Dermis blood vessel endothelial cell (primary cell): ENCODE measurements at places on chromosomes 12 and 14. TPM values are rescaled to one million over a fixed set of nuclear protein-coding genes. Genes with fewer than 3 reads are reported as not detected.

The PHC1 gene
- 15.0 and 20.6 TPM in 2 replicates for total RNA-seq

The CD9 gene
- total RNA-seq, result 517 and 1,153 TPM in 2 replicates

The CCDC177 gene
- total RNA-seq, result not detected in 2 replicates

- no peak for DNase-seq
These were observed 76.3 kb upstream of the NOS1 start for GRCh38 chr12:117437516-117438255.

DNA sequence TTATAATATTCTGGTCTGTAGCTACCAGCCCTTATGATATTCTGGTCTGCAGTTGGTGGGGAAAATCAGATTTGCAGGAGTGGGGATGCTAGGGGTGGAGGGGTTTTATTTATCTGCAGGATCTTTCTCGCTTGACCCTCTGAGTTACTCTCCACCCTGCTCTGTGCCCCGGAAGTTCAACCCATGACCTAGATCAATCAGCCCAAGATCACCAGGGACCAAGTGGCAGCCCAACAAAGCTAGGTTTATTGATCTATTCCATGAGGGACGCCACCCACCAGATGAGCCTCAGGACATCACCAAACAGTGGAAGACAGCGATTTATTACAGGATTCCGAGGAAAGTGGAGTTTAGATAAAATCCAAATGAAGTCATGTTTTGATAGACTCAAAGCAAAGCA is 25.8 kb upstream of the C12orf76 start:
- no peak for DNase-seq

The CERS5 gene
- 24.5 and 46.0 TPM in 2 replicates for total RNA-seq

DNA sequence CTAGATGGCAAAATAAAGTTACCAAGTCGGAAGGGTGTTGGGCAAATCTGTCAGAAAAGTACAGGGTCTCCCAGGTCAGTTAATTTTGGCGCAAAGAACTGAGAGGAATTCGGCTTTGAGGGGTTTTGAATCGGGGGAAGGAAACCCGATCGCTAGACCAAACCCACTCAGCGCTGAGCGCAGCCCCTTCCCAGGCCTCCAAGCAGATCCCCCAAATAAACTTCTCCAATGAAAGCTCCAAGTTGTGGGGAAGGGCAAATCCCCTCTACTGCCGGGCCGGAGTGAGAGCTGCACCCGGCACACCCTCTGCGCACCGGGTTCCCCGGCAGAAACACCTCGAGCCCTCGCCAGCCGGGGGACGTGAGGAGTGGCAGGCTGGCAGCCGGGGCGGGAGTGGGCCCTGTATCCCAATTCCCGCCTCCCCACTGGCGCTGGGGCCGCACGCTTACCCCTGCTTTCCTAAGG is 441 bp downstream of the E2F7 start:
- DNase-seq, result no peak

The PPP1R3E gene
- 1.7 and 2.6 TPM in 2 replicates for total RNA-seq

The RGS6 gene
- not detected in 2 replicates for total RNA-seq

The ERBB3 gene
- 0.34 and 0.88 TPM in 2 replicates for total RNA-seq

- peak; percentile 81 for DNase-seq
These were observed 81.8 kb downstream of the EMP1 start for GRCh38 chr12:13278249-13278787.

DNA sequence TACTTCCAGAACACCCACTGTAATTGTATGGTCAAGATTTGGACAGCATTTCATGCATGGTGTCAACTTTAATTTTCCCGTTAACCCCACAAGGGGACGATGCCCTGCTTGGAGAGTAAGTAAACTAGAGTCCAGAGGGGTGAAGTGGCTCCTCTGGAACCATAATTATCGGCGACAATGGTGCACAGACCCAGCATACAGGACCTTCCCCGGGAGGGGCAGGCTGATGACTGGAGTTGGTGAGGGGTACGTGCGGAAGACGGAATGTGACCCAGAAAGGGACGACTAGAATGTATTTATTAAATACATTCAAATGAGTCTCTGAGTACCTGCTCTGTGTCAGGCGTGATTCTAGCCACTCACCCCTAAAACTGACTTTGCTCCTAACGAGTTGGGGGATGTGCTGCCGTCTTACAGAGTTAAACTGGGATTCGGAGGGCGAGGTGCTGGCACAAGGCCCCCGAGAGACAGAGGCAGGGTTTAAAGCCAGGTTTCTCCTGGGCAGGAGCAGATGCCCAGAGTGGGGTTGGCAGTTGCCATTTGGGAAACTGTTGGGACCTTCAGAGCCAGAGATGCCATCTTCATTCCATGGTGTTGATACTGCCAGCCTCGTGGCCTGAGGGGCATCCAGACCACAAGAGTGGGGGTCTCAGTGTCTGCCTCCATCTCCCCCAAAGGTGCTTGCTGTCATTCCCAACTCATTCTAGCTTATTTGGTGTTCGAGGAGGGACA is 10.9 kb downstream of the RTL1 start:
- no peak for DNase-seq

- DNase-seq, result peak; percentile 98
These were observed 207.0 kb downstream of the ATP23 start for GRCh38 chr12:58148405-58148804.

- DNase-seq, result peak; percentile 98
These were observed 56.0 kb upstream of the HECTD1 start for GRCh38 chr14:31263485-31264133.

DNA sequence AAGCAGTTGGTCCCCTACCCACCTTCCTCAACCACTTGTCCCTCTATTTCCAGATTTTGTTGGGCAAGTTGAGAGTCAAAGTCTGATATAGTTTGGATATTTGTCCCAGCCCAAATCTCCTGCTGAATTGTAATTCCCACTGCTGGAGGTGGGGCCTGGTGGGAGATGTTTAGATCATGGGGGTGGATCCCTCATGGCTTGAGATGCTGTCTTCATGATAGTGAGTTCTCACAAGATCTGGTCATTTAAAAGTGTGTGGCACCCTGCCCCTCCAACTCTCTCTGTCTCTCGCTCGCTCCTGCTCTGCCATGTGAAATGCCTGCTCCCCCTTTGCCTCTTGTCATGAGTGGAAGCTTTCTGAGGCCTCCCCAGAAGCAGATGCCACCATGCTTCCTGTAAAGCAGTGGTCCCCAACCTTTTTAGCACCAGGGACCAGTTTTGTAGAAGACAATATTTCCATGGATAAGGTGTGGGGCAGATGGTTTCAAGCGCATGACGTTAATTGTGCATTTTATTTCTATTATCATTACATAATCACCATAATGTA is 37.3 kb upstream of the BCL11B start:
- DNase-seq, result no peak
